ENCODE measurements at places on chromosomes 12 and 14.

- DNase-seq = no peak
Observed at GRCh38 chr12:9605483-9605882, 2.2 kb downstream of the KLRB1 start.

GRCh38 chr12:15446807-15447206 is 124.5 kb downstream of the PTPRO start:
- DNase-seq = no peak

- peak; percentile 6 for DNase-seq
Observed at GRCh38 chr14:87944987-87945604, 47.9 kb downstream of the GALC start.

DNA sequence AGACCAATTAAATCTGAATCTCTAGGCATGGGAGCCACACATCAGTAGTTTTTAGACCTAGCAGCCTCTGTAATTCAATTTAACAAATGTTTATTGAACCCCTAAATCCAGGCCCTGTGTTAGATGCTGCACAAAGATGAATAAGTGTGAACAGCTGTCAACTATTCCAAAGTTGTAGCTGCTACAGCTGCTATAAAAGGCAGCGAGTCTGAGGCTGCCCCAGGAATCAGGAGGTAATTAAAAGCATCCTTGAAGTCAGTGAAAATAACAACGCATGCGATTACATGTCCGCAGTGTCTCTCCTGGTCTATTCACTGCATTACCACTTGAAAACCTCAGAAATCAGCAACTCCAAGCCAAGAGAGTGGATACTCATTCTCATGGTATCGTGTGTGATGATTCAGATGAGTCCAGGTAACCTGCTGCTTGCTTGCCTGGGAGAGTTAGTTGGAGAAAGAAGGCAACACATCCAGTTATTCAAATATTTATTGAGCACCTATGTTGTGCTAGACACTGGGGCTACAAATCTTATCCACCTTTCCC is 34.9 kb upstream of the DDHD1 start:
- no peak for DNase-seq

DNA sequence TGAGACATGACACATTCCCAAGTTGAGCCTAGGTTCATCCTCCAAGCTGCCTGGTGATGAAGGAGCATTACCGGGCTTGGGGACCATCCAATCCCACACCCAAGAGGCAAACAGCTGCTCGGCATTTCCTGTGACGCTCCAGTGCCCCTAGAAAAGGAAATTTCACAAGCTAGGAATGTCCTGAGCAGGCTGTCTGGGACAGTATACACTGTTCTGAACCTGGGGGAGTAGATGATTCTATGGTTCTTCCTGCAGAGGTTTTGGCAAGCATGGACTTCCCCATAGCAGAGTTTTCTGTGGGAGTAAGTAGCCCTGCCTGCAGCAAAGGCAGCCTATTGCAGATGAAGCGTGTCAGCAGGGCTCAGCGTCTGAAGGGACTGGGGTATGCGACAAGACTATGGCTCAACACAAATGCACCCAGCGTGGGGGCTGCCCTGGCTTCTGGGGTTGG is 47.4 kb upstream of the SRSF5 start:
- no peak for DNase-seq

DNA sequence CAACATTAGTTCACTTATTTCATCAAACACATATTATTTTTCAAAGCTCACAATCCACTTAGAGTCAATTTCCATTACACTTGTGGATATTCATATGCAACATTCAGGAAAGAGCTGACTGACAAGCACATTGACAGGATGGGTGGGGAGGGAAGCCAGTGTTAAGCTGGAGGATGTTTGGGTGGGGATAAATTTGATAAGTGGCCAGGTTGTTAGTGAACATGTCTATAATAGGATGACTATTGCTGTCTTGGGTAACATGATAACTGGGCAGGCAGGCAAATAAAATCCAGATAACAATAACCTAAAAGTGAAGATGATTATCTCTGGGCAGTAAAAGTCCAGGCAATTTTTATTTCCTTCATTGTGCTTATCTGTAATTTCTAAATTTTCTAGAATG is 73.8 kb upstream of the OSBPL8 start:
- no peak for DNase-seq

GRCh38 chr14:56660677-56661389 is 81.2 kb downstream of the TMEM260 start:
- DNase-seq = no peak

- no peak for DNase-seq
Observed at GRCh38 chr14:55889124-55889523, 229.1 kb upstream of the PELI2 start.

Measured in NCI-H446 treated with DMSO at 0.1 percent for 48 hours (cell line).